ENCODE measurements at places on chromosomes 2 and 18.

GRCh38 chr2:10169581-10169980, 47.0 kb downstream of the RRM2 start:
- no peak for DNase-seq

GRCh38 chr2:64750001-64750816, 96.5 kb upstream of the SERTAD2 start:
- peak; percentile 19 for DNase-seq

DNA sequence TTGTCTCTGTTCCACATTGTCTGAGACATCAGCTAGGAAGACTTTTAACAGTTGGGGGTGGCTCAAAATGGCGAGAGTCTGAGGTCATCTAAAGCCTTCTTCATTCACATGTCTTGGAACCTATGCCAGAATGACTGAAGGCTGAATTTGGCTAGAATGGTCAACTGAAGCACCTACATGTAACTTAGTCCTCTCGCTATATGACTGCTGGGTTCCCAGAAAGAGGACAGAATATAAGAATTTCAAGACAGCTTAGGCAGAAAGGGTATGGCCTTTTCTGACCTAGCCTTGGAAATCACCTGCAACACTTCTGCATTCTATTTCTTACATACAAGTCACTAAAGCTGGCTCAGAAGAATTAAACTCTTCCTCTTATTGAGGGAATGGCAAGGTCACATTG, 75.6 kb upstream of the OTX1 start:
- no peak for DNase-seq

GRCh38 chr18:39389800-39390379, 1824.3 kb upstream of the CELF4 start:
- DNase-seq, result no peak

DNA sequence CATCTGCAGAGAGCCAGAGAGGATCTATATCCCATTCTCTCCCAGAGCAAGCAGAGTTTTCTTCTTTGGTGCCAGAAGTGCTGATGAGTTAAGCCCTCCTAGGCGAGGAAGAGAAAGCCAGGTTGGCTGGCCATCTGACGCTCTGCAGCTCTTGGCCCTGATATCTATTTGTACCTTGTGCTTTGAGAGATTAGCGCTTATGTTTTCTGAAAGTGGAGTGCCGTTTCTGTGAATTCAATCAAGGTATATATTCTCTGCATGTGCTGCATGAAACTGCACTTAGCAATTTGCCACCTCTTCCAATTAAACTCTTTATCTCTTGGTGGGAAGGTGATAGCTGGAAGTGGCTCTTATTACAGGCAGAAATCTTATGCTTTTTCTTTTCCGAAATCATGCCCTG, 177.5 kb downstream of the LPIN1 start:
- DNase-seq, result no peak

GRCh38 chr2:161766334-161766733, 142.1 kb downstream of the SLC4A10 start:
- DNase-seq, result no peak

- no peak for DNase-seq
Measured at GRCh38 chr2:149720615-149721014, 133.0 kb upstream of the MMADHC start.

DNA sequence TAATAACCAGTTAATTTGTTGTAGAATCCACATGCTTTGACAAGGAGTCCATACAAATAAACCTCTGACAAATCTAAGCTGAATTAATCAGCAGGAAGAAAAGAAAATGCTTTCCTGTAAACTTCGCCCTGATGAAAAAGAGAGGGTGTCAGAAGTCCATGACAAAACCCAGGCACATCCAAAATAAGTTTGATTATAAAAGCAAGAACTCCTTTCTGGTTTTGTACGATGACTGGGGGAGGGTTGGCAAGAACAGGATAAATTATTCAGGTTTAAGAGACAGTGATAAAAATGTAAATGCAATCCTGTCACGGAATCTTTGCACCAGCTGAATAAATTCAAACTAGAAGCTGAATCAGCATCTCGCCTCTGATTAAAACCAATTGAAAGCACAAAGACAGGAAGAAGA, 469.2 kb upstream of the TNP1 start:
- DNase-seq, result no peak

DNA sequence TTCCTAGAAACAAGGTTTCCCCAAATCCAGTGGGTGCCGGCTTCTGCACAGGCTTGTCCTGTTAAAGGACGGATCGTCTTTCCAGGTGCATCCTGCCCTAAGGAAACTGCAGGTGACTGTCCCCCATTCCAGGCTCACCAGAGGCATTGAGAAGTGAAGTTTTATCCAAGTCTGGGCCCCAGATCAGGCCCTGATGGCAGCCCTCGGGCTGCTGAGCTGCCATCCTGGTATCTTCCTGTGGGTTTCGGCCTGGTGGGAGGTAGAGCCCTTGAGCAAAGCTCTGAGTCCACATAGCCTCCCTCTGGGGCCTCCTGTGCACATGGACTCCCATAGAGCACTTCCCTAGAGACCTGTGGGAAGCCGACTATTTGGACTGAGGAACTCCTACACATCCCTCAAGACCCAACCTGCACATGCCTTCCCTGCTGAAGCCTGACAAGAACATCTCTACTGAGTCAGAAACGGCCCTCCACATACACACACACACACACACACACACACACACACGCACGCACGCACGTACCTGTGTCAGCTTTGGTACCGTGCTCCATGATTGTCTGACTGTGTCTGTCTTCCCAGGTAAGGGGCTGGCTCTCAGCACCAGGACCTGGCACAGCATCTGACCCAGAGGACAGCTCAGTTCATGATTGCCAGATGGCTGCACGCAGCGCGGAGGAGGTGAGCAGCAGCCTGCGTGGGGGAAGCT, 16.4 kb downstream of the TNS1 start:
- DNase-seq, result no peak

- no peak for DNase-seq
Measured at GRCh38 chr2:228767196-228767595, 503.9 kb downstream of the PID1 start.

DNA sequence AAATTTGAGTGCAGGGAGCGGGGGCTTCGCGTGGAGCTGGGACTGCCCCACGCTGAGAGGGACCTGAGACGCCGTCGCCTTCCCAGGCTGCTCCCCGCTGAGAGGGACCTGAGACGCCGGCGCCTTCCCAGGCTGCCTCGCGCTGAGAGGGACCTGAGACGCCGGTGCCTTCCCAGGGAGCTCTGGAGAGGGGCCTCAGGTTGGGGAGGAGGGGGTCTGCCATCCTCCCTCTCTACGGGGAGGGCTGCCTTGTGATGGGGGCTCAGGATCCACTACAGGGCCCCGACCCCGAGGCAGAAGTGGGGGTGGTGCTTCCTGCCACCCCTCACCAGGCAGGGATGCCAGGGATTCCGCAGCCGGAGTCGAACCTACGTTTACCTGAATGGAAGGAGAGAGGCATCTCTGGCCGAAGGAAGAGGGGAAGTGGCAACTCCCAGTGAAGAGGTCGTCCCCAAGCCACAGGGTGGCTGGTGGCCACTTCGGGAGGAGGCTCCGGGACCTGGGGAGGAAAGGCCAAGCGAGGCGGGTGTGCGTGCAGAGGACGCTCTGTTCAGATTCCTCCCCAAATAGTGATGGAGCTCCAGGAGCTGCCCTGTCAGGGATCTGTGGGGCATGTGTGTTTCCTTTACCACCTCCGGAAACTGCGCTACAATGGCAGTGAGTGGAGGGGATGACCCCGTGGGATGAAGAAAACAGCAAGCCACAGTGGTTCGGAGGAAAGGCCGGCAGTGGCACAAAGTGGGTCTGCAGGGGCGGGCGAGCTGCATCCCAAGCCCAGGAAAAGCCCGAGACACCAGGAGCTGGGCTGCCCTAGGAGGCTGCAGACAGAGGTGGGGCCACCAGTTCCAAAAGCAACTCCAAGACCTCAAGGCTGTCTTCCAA, 108.2 kb upstream of the CTDP1 start:
- DNase-seq, result no peak

DNA sequence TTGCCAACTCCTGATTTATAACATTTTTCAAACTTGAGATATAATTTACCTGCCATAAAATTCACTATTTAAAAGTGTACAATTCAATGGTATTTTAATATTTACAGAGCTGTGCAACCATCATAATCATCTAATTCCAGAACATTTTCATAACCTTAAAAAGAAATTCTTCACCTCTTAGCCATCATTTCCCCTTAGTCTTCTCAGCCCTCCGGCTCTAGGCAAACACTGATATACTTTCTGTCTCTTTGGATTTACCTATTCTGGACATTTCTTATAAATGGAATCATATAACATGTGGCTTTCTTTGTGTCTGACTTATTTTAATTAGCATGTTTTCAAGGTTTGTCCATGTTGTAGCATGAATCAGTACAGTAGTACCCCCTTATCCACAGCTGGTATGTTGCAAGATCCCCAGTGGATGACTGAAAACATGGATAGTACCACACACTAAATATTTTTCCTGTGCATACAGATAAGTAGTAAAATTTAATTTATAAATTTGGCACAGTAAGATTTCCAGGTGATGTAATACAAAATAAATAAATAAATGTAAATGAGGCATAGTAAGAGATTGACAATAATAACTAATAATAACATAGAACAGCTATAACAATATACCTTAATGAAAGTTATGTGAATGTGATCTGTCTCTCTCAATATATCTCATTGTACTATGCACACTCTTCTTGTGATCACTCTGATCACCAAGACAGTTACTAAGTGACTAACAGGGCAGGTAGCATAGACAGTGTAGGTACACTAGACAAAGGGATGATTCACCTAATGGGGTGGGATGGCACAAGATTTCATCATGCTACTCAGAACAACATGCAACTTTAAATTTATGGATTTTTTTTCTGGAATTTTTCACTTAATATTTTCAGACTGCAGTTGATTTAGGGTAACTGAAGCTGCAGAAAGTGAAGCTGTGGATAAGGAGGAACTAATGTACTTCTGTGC, 73.1 kb downstream of the RAB3GAP1 start:
- DNase-seq, result no peak

GRCh38 chr2:3494984-3495666, 24.2 kb downstream of the ADI1 start:
- DNase-seq, result no peak

GRCh38 chr18:25229081-25229480, 122.9 kb downstream of the ZNF521 start:
- no peak for DNase-seq

- DNase-seq, result no peak
Measured at GRCh38 chr2:239819091-239819973, 205.8 kb downstream of the NDUFA10 start.

DNA sequence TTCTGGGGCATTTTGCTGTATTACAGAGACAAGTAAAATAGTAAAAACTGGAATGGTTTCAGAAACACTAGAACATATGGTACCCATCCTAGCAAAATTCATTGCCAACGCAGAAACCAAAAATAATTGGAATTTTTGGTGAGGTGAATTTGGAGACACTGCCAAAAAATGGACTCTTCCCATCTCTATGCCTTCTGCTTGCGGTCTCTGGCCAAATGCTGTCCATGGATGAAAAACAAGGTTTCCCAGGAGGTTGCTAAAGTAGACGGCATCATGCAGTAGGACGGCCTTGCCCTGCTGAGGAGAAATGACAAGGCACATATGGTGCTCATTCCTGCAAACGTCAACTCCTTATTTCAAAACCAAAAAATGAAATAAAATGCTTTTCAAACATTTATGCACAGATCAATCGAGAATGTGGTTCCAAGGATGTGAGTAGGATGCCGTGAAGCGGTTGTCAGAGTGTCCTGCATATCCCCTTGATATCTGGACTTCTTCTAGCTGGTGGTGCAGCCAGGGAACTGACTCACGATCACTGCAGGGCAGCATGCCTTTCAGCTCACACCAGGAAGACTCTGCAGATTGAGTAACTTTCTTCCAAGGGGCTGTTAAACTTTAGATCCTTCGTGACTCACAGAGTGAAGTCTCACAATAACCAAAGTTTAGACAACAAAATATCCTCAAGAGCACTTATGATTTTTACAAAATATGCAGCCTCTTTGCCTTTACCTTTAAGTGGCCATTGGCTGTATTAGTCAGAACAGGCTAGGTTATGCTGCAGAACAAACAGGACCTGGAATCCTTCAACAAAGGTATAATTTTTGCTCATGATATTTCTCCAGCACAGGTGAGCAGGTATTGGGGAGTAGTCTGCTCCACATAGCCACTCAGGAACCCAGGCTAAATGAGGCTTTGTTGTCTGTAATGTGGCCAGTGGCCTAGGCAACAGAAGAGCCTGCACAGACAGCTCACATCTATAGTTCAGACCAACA, 149.4 kb upstream of the NDUFV2 start:
- DNase-seq, result no peak

DNA sequence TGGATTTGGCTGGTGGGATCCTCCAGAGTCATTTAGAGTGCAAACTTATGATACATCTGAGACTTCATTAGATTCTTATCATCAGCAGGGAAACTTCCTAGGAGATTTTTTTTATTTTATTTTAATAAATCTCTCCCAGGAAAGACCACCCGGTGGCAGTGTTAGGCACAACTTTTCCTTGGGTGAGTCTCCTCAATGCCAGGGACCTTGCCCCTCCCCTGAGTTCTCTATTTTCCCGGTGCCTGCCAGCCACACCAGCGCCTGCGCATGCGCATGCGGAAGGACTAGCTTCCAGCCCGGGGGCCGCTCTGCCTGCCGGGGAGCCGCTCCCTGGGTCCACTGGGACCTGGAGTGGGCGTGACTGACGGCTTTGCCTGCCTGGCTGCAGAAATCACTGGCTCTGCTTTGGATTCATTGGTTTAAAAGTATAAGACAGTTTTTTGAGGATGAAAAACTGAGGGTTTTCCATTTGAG, 86.6 kb downstream of the TMEM182 start:
- no peak for DNase-seq

GRCh38 chr2:207283356-207283755, 117.6 kb upstream of the KLF7 start:
- DNase-seq, result no peak

- peak; percentile 40 for DNase-seq
Measured at GRCh38 chr2:64807417-64807816, 153.7 kb upstream of the SERTAD2 start.

DNA sequence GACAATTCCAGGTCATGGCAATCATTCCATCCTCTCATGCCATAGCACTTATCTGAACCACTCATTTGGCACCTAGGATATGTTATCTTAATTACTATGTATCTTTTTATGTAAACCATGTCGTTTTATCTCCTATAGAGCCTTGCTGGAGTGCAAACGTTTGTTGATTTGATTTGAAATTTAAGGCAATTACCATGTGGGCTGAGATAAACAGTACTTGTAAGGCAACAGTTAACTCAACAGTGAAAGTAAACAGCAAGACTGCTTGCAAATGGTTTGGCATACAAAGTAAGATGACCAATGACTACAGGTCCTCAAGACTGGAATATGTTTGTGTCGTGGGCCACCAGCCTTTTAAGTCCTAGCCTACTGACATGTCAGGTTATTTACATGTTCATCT, 133.7 kb upstream of the ZFP36L2 start:
- no peak for DNase-seq

GRCh38 chr2:56130463-56131070, 53.2 kb upstream of the CCDC85A start:
- DNase-seq, result no peak

GRCh38 chr2:219870041-219870440, 242.6 kb downstream of the SLC4A3 start:
- no peak for DNase-seq

DNA sequence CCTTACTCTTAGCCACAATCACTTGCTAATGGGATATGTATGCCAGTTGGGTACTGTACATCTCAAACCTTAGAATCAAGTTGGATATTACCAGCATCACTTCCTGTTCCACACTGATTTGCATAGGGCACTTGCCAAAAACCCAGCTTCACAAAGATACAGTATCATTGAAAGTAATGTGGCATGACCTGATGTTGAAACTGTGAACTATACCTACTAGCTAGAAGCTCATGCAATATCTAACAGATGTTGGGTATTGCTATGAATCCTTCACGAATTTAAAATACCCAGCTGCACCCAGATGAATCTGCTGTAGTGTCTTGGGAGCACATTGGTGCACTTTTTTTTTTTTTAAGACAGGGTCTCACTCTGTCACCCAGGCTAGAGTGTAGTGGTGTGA, 6.5 kb upstream of the STAMBP start:
- no peak for DNase-seq
